ENCODE measurements at places on chromosomes 7 and 10.
A peak's percentile ranks its signal among the peaks of the same experiment; 100 is the strongest.

GRCh38 chr10:77898323-77899079, 28.1 kb downstream of the DLG5 start:
- DNase-seq = no peak

GRCh38 chr7:121372376-121373010, 23.6 kb downstream of the FAM3C start:
- DNase-seq = peak; percentile 11

GRCh38 chr7:66146701-66147100, 32.1 kb downstream of the CRCP start:
- DNase-seq = peak; percentile 63

- no peak for DNase-seq
These were observed 181.9 kb upstream of the LYZL2 start for GRCh38 chr10:30811276-30812017.

DNA sequence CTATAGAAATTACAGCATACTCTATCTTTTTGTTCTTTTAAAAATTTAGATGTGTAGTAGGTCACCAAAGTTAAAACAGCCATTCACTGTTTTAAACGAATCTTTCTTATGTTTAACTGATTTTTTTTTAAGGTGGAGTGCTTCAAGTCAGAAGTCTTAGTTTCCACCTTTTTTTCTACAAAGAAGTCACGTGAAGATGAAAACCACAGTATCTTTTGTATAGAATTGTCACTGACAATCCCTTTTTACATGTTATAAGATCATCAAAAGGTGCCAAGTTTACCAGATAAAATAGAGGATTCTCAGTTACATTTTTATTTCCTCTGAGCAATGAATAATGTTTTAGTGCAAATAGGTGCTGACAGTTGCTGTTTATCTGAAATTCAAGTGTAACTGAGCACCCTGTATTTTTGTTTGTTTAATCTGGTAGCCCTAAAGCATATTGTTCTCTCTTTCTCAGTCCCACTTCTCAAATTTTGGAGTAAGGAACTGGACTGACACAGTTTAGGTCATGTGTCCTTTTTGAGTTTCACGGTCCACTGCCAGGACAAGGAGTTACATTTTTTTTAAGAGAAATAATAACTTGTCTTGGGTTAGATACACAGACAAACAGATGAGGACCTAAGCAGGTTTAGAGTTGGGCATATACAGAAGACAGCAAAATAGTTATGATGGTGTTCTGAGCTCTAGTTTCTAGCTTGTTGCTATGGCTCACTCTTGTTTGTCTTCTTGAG, 233.2 kb upstream of the MBL2 start:
- no peak for DNase-seq

DNA sequence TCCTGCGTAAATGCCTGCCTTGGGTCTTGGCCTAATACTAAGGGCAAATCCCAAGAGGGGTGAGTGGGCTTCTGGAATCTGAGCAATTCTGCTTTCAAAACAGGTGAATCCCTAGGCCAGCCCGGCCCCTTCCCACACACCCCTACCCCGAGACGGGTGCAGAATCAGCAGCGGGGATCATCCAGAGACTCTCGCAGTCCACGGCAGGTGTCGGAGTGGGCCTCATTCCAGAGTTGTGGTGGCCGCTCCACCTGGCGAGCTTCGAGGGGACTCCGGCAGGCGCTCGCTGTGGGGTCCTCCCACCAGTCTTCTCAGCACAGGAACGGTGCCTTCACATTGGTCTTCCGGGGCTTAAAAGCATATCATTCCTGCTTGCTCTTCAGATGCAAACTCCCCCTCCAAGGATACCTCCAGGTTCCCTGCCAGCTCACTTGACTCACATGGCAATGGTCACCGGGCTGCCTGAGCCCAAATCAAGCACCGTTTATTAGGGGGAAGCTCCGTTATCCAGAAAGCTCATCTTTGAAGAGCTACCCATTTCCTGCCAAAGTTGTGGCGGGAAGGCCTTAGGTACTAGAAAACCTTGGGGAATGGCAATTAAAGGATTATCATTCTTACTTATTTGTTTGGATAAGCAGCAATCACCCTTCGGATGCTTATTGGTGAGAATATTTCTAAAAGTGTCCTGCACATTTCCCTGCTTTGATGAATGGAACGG, 67.6 kb downstream of the PRKAG2 start:
- DNase-seq = no peak

- DNase-seq = peak; percentile 27
These were observed 144.0 kb upstream of the ASAH2 start for GRCh38 chr10:50395271-50395670.

GRCh38 chr7:134300988-134301387, 15.7 kb downstream of the SLC35B4 start:
- no peak for DNase-seq

GRCh38 chr10:5666008-5666840, at the start of gene ASB13:
Gene ASB13 (minus strand): TSS chr10:5666595. CDS start chr10:5666551, 44 bp downstream.
- DNase-seq = peak; percentile 78

DNA sequence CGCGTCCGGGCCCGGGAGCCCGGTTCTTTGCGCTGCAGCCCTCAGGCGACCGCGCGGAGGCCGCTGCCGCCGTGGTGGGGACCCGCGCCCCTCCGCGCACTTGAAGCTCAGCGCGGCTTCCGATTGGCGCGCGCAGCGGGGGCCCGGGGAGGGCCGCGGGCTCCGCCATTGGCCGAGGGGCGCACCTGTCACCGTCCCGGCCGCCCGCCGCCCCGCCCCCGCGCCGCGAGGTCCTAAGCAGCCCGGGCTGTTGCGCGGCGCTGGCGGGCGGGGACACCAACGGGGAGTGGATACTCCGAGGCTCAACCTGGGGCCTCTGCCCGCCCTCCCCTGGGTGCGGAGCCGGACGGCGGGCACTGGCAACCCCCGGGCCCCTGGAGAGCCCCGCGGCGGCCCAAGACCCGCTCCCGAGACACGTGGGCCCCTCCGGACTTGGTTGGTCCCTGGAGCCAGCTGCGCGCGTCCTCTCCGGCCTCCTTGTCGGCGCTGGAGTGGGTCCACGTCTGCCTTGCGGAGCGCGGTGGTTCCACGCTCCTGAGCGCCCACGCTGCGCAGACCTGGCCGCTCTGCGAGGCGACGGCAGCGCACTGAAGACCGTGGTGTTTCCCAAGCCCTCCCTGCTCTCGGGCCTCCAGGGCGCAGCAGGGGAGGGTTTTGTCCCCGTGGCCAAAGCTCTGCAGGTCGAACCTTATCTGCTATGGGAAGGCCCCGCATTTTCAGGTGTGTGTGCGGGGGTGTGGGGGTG, at the start of gene MNX1:
Gene MNX1 (minus strand): TSS at position 76 of the 745 bp plus-strand sequence. CDS start 313 bp downstream, outside the sequence.
- DNase-seq = no peak

GRCh38 chr7:35581605-35582210, 113.2 kb downstream of the HERPUD2 start:
- no peak for DNase-seq

All from AG08395 (cell line).